Suprapubic skin (tissue), 4 donors: ENCODE measurements at places on chromosomes 2 and 18.

GRCh38 chr18:23149570-23149969, 14.3 kb downstream of the CABLES1 start:
- no peak for DNase-seq

GRCh38 chr2:226580403-226580802, 219.2 kb downstream of the IRS1 start:
- no peak for DNase-seq

GRCh38 chr2:61727746-61728145, 126.1 kb downstream of the FAM161A start:
- no peak for DNase-seq

DNA sequence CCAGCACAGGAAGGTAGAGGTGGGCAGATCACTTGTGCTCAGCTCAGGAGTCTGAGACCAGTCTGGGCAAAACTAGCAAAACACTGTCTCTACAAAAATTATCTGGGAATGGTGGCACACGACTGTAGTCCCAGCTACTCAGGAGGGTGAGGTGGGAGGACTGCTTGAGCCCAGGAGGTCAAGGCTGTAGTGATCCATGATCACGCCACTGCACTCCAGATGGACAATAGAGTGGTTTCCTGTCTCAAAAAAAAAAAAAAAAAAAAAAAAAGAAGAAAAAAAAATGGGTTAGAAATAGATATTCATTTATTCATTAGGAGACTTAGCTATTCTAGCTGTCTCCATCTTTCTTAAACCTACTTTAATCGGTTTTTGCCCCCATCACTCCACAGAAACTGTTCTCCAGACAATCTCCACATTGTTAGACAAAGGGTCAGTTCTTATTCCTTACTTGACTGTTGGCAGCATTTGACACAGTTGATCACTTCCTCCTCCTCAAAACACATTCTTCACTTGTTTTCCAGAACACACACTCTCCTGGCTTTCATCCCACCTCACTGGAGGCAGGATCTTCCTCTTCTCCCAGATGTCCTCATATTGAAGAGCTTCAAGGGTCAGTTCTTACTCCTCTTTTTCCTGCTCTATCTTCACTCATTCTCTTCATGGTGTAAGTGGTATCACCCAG, 103.1 kb downstream of the DTNB start:
- no peak for DNase-seq

GRCh38 chr2:207265869-207266268, 100.1 kb upstream of the KLF7 start:
- no peak for DNase-seq

GRCh38 chr2:237268004-237268708, 145.8 kb downstream of the COL6A3 start:
- DNase-seq = no peak

DNA sequence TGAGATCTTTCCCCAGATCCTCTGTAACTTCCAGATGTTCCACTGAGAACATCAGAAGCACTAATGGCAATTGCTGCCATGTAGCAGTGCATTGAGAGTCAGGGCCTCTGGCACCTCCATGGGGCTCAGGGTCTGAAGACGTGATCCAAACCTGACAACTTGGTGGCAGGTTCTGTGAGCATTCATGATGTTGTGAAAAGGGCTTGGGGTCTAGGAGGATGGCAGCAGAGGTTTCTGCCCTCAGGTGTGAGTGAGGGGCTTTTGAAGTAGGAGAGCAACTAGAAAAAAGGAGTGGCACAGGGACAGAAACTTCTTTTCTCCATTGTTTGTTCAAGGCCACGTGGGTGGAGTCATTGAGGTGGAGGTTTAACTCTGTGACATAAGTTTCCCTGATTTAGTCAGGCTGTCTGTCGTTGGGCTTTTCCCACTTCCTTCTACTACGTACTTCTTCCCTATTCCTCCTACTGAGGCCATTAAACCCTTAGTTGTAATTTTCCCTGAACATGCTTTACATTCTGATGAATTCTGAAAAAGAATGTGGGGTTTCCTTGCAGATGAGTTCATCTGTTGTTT, 13.1 kb downstream of the CFLAR start:
- no peak for DNase-seq
